Hepatocyte (in vitro differentiated cells): ENCODE measurements at places on chromosomes 1 and 21. TPM values are rescaled to one million over a fixed set of nuclear protein-coding genes. Genes with fewer than 3 reads are reported as not detected.
A peak's percentile ranks its signal among the peaks of the same experiment; 100 is the strongest.

GRCh38 chr1:3071565-3072390 is 2.8 kb downstream of the PRDM16 start:
- H3K4me1 ChIP-seq: peaks cover 21% of the 10 kb centered on the region
- H3K27me3 ChIP-seq: peaks cover 64% of the 10 kb centered on the region
- no peak overlapping the region for H3K4me3 ChIP-seq
- no peak overlapping the region for H3K27ac ChIP-seq
- H3K36me3 ChIP-seq: no peaks in the 10 kb centered on the region

DNA sequence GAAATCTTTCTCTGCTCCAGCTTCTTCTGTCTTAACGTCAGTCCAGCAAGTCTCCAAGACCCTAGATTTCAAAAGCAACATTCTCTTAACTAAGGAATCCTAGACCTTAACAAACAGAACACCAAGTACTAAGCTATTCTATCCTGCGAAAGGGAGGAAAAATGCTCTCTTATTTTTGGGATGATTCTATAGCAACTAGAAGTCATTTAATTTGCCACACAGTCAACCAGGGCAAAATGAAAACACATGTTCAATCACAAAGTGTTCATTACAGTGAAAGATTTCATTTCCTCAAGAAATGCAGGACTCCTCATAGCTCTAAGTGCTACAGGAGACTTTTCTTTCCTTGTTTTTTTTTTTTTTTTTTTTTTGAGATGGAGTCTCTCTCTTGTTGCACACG is 36.2 kb upstream of the DOCK7 start:
- H3K27ac ChIP-seq: no peak overlapping the region
- H3K36me3 ChIP-seq: no peaks in the 10 kb centered on the region
- H3K4me1 ChIP-seq: peaks cover 13% of the 10 kb centered on the region
- H3K4me3 ChIP-seq: no peak overlapping the region
- no peak for DNase-seq

DNA sequence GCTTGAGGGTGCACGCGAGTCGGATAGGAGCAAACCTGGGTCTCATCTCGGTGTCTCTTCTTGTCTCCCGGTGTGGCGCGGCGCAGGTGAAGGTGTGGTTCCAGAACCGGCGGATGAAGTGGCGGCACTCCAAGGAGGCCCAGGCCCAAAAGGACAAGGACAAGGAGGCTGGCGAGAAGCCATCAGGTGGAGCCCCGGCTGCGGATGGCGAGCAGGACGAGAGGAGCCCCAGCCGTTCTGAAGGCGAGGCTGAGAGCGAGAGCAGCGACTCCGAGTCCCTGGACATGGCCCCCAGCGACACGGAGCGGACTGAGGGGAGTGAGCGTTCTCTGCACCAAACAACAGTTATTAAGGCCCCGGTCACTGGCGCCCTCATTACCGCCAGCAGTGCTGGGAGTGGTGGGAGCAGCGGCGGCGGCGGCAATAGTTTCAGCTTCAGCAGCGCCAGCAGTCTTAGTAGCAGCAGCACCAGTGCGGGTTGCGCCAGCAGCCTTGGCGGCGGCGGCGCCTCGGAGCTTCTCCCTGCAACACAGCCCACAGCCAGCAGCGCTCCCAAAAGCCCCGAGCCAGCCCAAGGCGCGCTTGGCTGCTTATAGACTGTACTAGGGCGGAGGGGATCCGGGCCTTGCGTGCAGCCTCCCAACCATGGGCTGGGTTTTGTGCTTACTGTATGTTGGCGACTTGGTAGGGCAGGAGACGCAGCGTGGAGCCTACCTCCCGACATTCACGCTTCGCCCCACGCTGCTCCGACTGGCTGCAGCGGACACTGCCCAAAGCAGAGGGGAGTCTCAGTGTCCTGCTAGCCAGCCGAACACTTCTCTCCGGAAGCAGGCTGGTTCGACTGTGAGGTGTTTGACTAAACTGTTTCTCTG is 5.1 kb downstream of the HLX start:
- no peak overlapping the region for H3K27ac ChIP-seq
- peak; percentile 70 for DNase-seq
- peaks cover 100% of the 10 kb centered on the region for H3K27me3 ChIP-seq
- H3K4me1 ChIP-seq: peaks cover 25% of the 10 kb centered on the region

- H3K36me3 ChIP-seq: peaks cover 10% of the 10 kb centered on the region
- DNase-seq: peak; percentile 39
- H3K4me1 ChIP-seq: peaks cover 15% of the 10 kb centered on the region
- peak overlapping the region; percentile 31 for H3K4me3 ChIP-seq
These were observed 1.4 kb upstream of the RGS2 start for GRCh38 chr1:192807211-192808162.

S100A11 gene
- total RNA-seq: 258 and 295 TPM in 2 replicates

- peaks cover 11% of the 10 kb centered on the region for H3K4me1 ChIP-seq
- H3K27ac ChIP-seq: peak overlapping the region; percentile 96
- peak; percentile 44 for DNase-seq
These were observed 1.6 kb downstream of the LMO4 start for GRCh38 chr1:87330057-87330884.

HTR1D gene
- 0.07 and 0.40 TPM in 2 replicates for total RNA-seq

DNA sequence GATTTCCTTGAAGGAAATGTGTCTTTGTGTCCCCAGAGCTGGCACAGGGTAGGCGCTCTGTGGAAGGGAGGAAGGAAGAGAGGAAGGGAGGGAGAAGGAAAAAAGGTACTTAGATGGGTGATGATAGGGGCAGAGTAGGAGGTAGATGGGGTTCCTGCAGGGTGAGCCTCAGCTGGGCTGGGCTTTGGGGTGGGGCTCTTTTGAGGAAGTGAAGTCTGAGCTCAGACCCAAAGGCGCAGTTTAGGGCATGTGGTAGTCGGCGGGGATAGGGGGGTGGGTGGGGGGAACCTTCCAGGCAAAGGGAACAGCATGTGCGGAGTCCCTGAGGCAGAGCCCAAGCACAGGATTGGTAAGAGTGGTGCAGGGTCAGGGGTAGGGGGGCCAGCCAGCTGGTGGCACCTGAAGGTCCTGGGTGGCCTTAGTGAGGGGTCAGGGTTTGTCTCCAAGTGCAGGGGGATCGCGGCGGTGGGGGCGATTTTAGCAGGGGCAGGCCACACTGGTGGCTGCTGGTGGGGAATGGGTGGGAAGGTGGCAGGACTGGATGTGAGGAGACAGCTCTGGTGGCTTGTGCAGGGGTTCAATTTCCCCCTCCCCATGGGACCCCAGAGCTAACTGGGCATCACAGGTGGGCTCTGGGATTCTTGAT is 8.4 kb upstream of the HTR6 start:
- H3K27me3 ChIP-seq: no peaks in the 10 kb centered on the region
- H3K36me3 ChIP-seq: no peaks in the 10 kb centered on the region
- H3K4me1 ChIP-seq: no peaks in the 10 kb centered on the region
- DNase-seq: no peak
- no peak overlapping the region for H3K27ac ChIP-seq

DNA sequence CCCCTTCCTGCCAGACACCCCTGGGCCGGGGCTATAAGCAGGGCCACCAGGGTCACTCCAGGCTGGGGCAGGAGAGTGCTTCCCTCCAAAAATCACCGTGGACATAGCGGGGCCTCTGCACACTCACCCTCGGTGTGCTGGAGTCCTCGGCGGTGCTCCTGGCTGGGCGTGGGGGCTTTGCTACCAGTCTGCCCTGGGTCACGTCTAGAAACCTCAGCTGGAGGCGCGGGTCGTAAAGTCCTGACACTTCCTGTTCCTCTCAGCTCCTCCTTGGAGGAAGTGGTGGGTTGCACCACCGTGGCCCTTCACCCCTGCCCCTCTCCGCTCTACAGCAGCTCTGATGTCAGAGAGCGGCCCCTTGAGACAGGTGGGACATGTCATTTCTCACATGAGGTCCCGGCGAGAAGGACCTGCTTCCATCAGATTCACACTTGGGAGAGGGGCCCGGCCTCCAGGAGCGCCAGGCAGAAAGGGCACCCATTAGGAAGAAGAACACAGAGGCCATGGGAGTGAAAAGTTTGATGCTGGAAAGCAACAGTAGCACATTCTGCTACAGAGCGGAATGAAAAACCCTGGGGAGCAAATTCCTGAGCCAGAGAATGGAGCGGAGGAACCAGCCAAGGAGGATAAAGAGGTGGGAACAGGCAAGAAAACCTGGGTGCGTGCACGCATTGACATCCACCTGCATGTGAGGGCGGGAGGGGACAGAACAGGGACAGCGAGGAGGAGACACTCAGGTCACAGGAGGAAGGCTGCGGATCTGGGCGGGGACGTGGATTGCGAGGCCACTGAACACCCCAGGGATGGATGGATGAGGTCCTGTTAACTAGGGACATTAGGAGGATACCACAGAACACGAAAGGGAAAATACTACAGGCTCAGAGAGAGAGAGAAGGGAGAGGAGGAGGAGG is at the start of gene ITGB2:
Gene ITGB2, minus strand, starts transcription at position 206 of the 911 bp plus-strand sequence. CDS start 10,117 bp downstream, outside the sequence.
- H3K4me1 ChIP-seq: no peaks in the 10 kb centered on the region
- H3K27ac ChIP-seq: no peak within 1 kb of the TSS
- H3K36me3 ChIP-seq: no peaks in the 10 kb centered on the region
- peaks cover 34% of the 10 kb centered on the region for H3K27me3 ChIP-seq
- no peak for DNase-seq

- H3K4me3 ChIP-seq: no peak overlapping the region
- DNase-seq: peak; percentile 67
- no peaks in the 10 kb centered on the region for H3K36me3 ChIP-seq
- H3K27ac ChIP-seq: no peak overlapping the region
These were observed 85.7 kb downstream of the BRINP2 start for GRCh38 chr1:177256153-177257075.

ESPN gene
- 21.4 and 31.1 TPM in 2 replicates for total RNA-seq

DNA sequence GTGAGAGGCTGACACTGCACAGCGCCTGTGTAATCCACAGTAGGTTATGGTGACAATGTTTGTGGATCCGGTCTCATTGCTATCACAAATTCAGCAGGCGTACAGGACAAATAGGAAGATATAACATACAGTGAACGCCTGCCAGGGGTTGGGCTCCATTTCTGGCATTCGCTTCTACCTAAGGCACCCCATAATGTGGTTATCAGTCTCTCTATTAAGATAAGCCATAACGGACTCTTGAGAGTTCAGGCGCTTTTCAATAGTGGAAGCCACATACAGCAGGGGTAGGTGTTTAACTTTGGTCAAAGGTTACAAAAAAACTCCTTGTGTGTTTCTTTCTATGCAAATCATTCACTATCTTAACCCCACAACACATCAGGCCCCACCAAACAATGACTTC is 72.8 kb downstream of the SIPA1L2 start:
- H3K36me3 ChIP-seq: no peaks in the 10 kb centered on the region
- no peak for DNase-seq
- H3K27me3 ChIP-seq: no peaks in the 10 kb centered on the region
- peak overlapping the region; percentile 79 for H3K27ac ChIP-seq
- peaks cover 55% of the 10 kb centered on the region for H3K4me1 ChIP-seq

GRCh38 chr1:64392109-64392508 is 77.8 kb upstream of the CACHD1 start:
- no peak for DNase-seq
- H3K36me3 ChIP-seq: no peaks in the 10 kb centered on the region
- no peaks in the 10 kb centered on the region for H3K4me1 ChIP-seq
- no peak overlapping the region for H3K27ac ChIP-seq

TBX15 gene
- total RNA-seq: 3.8 and 5.1 TPM in 2 replicates

GRCh38 chr1:51819810-51820209 is 58.7 kb downstream of the NRDC start:
- no peak for DNase-seq
- H3K4me1 ChIP-seq: peaks cover 3% of the 10 kb centered on the region
- H3K4me3 ChIP-seq: no peak overlapping the region

DNA sequence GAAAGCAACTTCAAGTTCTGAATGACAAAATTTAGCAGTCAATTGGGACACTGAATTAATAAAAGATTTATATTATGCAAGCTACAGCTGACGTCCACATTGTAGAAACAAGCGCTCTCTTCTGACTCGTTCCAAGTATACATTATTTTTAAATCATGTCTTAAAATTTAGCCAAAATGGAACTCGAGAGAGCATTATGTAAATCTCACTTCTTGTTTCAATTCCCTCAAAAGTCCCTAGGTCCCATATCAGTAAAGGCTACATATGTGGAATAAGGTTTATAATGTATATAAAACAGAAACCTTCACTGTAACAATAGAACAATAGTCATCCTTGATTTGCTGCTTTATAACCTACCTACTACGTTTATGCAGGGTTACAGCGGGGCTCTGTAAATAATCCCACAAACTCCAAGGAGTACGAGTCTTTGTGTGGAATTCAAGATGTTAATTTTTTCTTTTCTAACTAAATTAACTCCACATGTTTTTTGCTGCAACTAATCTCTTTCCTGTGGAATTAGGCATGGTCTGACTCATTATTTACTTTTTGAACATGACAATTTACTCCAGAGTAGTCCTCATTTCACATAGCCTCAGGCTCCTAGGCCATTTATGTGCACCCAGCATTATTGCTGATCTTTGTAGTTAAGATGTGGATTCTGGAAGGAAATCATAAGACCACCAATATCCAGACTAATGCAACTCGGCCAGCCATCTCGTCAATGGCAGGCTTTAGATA is 785.1 kb downstream of the LTN1 start:
- H3K27ac ChIP-seq: peak overlapping the region; percentile 73
- H3K27me3 ChIP-seq: no peaks in the 10 kb centered on the region
- DNase-seq: no peak
- H3K36me3 ChIP-seq: no peaks in the 10 kb centered on the region
